ENCODE measurements at places on chromosomes 3 and 15.

- no peak for DNase-seq
Observed at GRCh38 chr3:127754411-127755304, 67.7 kb downstream of the MGLL start.

- DNase-seq: no peak
Observed at GRCh38 chr15:70474471-70475406, 288.6 kb downstream of the UACA start.

DNA sequence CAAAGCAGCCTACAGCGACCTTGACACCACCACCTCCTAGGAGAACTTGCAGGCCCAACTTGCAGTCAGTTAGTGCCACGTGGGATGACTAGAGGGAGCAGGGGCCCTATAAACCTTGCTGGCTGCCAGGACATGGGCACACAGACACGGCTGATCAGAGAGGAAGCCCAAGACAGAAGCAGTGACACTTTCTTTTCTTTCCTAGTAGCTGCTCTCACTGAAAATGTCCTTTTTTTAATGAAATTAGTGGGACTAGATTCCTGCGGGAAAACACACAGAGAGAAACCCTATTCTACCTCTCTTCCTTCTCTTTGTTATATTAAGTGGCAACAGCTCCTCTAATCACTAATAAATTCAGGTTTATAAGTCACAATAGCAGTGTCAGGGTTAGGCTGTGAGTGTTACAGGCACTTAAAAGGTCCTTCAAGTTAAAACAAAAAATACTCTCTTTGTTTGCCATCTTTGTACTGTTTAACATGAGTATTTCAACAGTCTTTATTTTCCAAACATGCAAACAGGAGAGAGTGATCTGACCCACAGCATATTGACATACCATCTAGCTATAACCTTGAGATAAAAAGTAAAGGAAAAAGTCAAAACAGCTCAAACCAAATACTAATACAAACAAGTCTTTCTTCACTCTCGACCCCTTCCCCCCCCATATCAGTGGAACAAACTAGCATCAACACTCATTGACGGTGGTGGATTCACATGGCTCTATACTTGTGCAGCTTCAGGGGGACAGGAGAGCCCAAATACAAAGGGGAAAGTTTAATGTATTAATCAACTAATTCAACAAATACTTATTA lies 2.1 kb upstream of the TMEM212 start:
- no peak for DNase-seq

GRCh38 chr3:185210621-185211142 lies 43.2 kb downstream of the EHHADH start:
- no peak for DNase-seq

- no peak for DNase-seq
Observed at GRCh38 chr3:10780243-10780642, 35.8 kb upstream of the SLC6A11 start.

- no peak for DNase-seq
Observed at GRCh38 chr3:32240159-32240545, 1.7 kb downstream of the CMTM8 start.

- no peak for DNase-seq
Observed at GRCh38 chr3:168088106-168088720, 7.5 kb downstream of the GOLIM4 start.

GRCh38 chr3:10557781-10558373 lies 52.5 kb upstream of the ATP2B2 start:
- DNase-seq: no peak

DNA sequence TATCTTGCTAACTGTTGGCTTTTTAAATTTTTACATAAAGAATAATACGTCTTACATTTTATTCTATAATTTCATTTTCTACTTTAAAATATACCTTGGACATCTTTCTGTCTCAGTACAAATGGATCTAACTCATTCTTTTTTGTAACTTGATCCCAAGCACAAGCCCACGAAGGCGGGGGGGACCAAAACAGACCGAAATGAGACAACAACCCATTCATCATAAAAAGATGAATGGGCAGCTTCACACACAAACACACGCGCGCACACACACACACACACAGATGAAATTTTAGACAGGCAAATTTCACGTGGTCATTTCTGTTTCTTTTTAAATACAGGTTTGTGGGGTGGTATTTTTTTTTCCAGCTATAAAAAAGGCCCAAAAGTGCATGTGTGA lies 271.3 kb upstream of the TOPAZ1 start:
- DNase-seq: no peak

DNA sequence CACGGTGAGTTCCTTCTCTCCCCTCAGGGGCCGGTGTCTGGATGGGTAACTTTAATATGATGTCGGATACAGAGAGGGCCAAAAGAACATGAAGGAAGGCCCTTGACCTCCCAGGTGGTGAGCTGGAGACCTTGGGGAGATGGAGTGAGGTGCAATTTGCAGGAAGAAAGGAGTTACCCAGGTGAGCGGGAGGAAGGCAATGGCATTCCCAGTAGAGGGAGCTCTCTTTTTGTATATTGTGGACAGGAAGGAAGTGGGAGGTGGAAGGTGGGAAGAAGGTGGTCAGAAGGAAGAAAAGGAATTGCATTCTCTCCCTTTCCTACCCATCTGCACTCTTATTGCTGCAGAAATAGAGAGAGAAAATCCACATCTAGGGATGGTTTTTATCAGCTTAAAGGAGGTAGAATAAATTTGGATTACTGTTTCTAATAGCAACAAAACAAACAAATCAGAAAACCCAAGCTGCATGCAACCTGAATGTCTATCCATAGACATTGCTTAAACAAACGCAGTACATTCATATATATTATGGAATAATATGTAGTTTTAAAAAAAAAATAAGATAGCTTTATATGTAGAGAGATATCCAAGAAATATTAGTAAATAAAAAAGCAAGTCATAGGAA lies 169.0 kb upstream of the TSC22D2 start:
- no peak for DNase-seq

DNA sequence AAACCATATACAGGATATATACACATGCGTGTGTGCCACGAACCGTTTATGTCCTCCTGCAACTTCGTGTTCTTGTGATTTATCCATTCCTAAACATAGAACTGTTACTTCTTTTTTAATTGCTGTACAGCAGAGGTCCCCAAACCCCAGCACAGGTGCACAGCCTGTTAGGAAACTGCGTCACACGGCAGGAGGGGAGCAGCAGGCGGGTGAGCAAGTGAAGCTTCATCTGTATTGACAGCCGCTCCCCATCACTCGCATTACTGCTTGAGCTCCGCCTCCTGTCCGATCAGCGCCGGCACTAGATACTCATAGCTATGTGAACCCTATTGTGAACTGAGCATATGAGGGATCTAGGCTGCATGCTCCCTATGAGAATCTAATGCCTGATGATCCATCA lies 34.9 kb upstream of the NRROS start:
- DNase-seq: no peak

DNA sequence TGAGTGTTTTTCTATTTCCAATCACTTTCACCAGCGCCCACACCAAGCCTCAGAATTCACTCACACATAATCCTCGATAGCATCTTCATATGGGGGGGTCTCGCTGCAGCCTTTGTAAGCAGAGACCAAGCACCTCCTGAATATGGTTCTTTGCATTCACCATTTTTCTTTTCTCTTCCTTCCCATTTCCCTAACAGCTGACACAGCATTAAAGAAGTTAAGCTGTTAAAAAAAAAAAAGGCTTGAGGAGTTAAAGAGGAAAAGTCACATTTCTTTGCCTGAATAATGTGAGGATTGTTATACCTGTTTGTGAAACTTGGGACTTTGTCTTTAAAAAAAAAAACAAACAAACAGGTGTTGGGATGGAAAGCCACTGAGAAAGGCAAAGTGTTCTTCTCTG lies 41.6 kb downstream of the RFTN1 start:
- no peak for DNase-seq

DNA sequence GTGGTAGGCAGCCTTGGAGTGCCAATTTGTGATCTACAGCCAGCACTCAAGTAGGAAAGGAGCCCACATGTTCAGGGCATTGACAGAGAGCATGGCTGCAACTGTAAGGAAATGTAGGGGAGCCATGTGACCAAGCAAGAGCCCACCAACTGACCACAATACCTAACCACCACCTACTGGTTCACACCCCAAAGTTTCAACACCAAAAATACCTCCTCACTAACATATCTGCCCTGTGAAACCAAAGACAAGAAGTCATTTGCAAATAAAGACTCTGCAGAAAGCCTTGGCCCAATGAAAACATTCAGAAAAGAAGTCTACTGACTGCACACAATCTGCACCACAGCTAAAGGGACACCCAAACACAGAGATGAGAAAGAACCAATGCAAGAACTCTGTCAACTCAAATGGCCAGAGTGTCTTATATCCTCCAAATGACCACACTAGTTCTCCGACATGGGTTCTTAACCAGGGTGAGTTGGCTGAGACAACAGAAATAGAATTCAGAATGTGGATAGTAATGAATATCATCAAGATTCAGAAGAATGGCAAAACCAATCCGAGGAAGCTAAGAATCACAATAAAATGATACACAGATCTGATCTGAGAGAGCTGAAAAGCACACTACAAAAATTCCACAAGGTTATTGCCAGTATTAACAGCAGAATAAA lies 40.6 kb downstream of the SLC9C1 start:
- DNase-seq: no peak

DNA sequence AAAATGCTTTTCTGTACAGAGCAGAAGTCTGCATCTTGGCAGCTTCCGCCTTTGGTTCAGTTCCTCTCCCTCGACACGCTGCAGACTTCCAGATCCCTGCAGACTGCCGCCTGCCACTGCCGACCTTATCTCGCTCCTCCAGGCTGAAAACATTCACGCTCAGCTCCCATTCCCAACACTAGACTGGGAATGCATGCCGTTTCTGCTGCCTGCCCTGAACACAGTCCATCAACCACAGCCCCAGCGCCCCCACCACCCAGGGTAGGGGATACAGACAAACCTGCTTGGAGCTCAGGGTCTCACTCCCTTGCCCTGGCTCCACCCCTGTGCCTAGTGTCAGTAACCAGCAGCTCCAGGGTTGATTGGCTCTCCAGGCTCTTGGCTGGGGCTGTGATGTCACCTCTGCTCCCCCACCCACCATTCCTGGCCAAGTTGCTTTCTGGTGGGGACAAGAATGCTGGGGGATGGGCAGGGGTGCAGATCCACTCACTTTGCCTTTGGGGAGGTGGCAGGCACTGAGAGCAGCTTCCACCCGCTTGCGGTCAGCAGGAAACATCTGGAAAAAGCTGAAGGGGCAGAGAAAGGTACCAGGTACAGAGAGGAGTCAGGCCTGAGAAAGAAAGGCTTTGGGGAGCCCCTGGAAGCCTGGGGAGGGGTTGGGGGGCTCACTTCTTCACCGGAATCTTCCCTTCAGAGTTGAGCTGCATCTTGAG lies 6.1 kb downstream of the PLCB2 start:
- peak; percentile 86 for DNase-seq

DNA sequence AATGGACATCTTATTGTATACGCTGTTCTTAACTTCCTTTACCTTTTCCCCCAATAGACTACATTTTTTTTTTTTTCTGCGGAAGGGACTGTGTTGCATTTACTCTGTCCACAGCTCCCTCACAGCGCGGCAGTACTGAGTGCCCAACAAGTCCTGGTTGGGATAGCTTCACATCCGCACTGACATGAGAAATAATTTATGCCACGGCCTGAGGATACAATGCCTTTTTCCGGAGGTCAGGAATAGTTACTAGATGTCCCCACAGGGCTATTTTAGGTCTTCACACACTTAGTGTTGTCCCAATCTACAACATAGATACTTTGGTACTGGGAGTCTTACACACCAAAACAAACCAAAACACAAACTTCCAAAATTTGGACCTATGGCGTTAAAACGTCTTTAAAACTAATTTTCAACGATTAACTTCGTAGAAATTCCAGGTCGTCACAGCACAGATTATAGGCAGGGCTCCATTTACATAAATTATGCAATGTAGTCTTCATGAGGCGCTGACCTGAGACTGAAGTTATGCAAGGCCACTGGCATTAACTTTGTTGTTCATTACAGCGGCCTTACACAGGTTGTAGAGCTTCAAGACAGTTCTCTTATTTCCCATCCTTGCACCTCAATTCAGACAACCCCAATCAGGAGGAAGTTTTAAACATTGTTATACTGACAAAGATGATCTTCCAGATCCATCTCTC lies 989 bp upstream of the PPIB start:
- no peak for DNase-seq

DNA sequence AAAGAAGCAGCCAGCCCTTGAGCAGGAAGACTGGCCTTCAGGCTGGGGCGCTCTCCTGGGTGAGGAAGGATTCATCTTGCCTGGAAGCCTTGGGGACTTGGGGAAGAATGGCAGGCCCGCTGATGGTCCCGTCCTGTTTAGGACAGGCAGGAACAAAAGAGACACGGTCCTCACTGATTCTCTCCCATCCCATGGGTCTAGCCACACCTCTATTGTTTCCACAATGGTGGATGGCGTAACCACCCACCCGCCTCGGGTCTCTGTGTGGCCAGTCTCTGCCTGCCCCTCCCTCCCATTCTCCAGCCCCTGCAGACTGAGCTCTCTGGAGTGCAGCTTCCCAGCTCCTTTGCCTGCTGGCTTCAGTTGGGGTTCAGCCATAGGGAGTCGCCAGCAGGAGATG lies 284.3 kb downstream of the UACA start:
- DNase-seq: no peak

- no peak for DNase-seq
Observed at GRCh38 chr15:27807335-27807734, 291.8 kb downstream of the OCA2 start.

- DNase-seq: no peak
Observed at GRCh38 chr15:61929452-61929851, 130.8 kb downstream of the VPS13C start.

DNA sequence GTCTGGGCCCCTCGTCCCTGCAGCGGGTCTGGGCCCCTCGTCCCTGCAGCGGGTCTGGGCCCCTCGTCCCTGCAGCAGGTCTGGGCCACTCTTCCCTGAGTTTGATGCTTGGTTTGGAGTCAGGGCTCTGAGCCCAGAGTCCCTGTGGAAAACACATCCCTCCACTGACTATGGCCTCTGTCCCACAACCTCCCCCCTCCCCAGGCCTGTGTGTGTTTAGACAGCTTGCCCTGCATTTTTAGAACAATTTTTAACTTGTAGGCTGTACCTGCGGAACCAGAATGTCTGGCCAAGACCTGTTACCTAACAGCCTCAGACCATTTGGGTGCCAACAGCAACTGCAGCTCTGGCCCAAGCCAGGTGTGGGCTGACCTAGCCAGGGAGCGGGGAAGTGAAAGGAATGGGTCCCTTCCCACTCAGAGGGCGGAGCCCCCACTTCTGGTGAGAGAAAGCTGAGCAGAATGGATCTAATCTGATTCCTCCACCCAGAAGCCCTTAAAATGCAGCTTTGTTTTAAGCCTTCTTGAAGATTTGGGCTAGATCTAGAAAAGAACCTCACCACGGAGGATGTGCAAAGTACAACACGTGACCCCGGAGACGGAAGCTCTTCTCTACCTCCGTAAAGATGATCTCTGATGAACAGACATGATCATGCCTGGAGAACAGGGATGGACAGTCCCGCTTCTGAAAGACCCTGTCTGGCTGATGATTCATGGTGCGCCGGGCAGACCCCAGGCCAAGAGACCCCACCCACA lies 60.5 kb upstream of the TFRC start:
- DNase-seq: no peak
